ENCODE measurements at places on chromosomes 5 and 9.

DNA sequence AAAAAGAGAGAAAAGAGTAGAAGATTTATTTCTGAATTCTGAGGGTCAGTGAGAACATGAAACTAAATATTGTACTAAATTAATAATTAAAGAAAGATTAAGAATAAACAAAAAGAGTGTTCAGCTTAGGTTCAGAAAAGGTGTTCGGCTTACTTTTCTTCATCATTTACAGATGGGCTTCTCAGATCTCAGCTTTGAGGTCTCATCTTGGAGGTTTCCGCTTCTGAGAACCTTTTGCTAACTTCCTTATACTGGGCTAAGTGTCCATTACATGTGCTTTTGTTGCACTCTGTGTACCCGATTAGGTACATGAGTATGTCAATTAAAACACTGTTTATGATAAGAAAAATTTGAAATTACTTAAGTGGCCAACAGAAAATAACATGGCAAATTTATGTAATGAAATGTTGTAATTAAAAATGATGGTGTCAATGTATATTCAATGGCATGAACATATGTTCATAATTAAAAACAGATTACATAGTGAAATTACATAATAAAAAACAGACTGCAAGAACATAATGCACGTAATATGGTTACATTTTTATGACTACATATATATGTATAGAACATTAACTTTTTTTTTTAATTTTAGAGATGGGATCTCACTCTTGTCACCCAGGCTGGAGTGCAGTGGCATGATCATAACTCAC, 17.3 kb upstream of the ITGA1 start:
- no peak for DNase-seq

GRCh38 chr9:116154976-116155697, 1.5 kb downstream of the PAPPA start:
- peak; percentile 87 for DNase-seq

DNA sequence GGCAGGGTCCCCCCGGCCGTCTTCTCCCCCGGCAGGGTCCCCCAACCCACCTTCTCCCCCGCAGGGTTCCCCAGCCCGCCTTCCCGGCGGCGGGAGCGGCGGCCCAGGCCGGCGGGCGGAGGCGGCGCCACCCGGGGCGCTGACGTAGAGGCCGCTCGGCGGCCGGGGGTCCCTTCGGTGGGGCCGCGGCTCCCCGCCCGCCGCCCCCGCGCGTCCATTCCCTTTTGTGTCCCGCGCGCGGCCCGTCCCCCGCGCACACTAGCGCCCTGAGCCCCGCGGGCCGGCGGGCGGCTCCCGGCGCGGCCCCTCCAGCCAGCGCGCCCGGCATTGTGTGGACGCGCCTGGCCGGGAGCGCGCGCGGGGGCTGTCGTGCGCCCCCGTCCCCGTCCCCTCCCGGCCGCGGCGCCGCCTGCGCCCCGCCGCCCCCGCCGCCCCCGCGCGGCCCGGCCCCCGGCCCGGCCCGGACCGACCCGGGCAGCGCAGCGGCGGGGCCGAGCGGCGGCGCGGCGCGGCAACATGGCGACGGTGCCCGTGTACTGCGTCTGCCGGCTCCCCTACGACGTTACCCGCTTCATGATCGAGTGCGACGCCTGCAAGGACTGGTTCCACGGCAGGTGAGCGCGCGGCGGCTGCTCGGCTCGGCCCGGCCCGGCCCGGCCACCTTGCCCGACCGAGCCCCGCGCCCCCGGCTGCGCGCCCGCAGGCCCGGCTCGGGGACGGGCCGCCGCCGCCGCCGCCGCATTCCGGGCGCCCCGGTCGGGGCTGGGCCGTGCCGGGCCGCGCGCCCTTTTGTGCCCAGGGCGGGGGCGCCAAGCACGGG, at the start of gene PHF2:
TSS of gene PHF2 (plus strand) at position 327 of the 820 bp plus-strand sequence. CDS start at position 517, 190 bp downstream.
- DNase-seq = no peak

- DNase-seq = no peak
Measured at GRCh38 chr5:135743705-135744411, 90.6 kb upstream of the SLC25A48 start.

GRCh38 chr9:127927201-127927987, 3.2 kb downstream of the PIP5KL1 start:
- DNase-seq = no peak

GRCh38 chr5:159657771-159658170, 258.5 kb upstream of the ADRA1B start:
- DNase-seq = peak; percentile 17

GRCh38 chr5:158877706-158878105, 222.0 kb downstream of the EBF1 start:
- DNase-seq = no peak

DNA sequence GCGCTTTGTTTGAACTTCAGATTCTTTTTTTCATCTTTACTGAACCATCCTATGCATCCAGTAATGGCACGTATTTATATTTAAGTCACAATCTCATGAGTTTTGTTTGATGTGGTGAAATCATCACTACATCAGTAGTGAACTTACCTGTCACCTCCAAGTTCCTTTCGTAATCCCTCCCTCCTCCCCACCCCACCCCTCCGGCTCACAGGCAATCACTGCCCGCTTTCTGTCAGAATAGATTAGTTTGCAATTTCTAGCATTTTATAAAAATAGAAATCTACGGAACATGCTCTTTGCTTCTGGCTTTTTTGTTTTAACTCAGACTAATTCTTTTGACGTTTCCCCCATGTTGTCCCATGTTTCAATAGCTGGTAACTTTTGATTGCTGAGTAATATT, 305.4 kb upstream of the IRX4 start:
- DNase-seq = no peak

DNA sequence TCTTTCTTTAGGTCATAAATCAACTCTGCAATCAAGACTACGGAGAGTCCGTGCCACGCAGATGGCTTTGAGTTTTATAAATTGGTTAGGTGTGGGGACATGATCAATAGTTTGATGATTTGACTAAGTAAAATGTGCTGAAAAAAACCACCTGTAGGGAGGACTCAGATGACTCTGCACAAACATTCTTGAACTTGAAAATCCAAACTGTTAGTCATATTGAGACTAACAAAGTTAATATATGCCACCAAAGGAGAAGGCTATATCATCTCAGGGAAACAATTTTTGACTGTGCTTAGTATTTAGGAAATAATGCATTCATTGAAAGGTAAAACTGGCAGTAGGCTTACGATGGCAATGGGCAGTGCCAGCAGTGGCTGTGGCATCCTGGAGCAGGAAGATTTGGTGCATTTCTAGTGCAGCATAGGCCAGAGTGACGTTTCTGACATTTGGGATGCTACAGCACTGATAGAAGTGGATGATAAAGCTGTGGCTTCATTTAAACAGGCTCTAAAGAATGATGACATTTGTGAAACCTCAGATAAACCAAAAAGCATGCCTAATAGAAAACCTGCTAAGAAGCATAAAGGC, 291.1 kb downstream of the MLLT3 start:
- DNase-seq = no peak

- no peak for DNase-seq
Measured at GRCh38 chr5:125209650-125210049, 463.2 kb upstream of the ZNF608 start.
